ENCODE measurements at places on chromosomes 12 and 14.

DNA sequence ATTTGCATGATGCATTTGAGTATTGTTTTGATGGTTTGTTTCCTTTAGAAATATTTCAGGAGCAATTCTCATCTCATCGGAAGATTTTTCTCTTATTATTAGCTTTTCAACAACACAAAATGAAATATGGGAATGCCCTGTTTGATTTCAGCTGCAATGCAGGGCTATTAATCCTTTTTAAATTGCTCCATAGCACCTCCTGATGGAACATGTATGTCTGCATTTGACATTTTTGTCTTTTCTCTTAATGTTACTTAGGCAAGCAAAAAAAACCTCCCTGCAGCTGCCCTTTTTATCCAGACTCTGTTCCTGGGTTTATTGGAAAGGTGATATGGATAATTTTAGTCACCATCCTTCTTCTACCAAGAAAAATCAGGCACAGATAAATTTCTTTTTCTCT is 895.8 kb downstream of the RPS29 start:
- DNase-seq, result no peak

- no peak for DNase-seq
These were observed 87.8 kb upstream of the BTG1 start for GRCh38 chr12:92233346-92234015.

DNA sequence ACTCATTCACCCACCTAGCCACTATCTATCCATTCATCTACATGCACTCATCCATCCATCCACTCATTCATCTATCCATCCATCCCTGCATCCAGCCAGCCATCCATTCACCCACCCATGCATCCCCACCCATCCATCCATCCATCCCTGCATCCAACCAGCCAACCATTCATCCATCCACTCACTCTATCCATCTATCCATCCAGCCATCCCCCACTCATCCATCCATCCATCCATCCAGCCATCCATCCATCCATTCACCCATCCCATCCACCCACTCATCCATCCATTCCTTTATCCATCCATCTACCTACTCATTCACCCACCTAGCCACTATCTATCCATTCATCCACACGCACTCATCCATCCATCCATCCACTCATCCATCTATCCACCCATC is 73.1 kb downstream of the NOC4L start:
- DNase-seq, result no peak

DNA sequence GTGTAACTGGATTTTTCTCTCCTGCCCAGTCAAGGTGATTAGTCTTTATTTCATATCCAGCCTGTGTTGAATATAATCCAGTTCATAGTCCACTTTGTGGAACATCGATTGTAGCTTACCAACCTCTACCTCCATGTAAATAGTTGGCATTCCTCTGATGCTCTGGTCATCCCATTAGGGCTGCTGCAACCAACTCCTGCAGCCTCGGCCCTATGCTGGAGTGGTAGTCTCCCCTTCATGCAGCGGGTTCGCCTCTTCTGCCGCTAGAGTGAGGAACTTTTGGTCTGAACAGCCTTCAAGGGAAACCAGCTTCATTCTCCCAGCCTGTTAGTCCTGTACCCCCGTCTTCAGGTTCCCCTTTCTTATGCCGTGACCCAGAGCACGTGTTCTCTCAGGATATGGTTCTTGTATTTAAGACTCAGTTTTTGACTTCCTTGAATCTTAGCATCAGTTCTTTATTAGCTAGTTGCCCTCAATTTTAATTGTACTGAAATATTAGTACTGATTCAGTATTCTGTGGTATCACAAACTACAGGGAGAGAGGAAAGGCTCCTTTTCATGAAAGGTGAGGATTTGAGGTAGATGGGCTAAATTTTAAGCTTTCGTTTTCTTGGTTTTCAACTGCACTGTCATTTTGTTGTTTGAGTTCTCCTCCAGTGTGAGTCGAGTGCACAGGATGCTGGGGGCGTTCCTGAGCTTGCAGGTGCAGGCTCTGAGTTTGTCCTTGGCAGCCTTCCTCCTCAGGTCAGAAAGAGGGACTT is 33.2 kb downstream of the ZNF664 start:
- no peak for DNase-seq

DNA sequence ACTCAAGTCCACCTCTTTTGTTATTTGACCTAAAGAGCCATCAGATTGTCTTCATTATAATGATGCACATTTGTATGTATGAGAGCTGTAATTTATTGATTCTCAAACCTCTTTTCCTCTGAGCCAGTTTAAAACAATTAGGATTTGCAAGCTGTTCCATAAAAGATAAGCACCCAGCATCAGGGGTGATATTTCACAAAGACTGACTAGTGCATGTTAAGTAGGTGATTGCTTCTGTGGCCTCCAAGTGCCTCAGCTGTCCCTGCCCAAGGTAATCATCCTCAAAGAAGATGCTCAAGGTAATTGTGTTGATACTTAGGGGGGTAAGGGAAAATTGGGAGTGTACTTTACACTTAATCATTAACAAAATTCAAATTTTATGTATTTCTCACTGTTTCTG is 18.2 kb downstream of the CEP128 start:
- no peak for DNase-seq

DNA sequence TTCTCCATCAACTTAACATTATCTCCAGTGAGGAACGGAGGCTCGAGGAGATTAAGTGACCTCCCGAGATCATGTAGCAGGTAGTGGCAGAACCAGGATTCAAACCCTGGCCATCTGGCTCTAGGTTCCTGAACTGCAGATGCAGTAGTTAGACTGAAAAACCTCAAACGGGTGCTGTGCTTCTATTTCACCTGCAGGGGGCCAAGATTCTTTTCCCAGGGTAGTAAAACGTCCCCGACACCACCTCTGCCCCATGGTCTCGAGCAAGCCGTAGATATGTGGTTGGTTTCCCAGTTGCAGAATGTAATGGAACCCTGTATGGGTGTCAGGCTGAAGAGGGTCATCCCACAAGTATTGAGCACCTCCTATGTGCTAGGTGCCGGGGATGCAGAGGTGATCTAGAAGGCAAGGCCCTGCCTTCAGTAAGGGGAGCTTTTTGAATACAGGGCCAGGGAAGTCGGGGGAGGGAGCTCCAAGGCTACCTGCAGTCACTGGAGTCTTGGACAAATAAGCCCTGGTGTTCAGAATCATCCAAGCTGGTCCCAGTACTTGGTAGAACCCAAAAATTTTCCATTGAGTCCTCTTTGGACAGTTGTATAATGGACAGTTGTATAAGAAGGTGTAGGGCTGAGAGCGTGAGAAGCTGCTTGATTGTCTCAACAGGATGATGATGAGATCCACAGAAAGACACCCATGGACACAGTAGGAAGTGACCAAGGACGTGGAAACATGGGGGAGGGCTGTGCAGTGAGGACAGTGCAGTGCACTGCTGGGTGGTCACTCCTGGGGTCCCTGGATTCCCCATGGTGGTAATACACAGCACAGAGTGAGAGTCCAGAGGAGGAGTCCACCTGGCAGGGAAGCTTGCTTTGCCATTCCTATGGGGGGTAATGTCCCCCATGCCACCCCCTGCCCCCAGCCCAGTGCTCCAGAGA is 197.2 kb downstream of the CHST11 start:
- no peak for DNase-seq

DNA sequence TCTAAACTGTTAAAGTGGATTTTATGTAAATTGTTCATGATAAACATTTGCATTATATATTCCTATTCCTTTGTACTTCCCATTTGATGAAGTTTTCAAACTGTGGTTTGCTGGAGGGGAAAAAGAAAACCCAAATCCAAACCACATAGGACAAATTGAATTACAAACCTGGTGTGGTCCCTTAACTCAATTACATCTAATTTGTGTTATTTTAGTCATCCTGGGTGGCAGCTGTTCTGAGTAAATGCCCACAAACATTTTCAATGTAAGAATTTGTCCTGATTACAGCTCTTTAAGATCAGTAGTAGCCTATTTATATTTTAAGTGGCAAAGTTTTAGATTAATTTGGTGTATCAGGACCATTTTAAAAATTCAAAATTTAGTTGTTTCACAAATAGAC is 153.9 kb downstream of the RAD51B start:
- DNase-seq, result no peak

GRCh38 chr14:103517174-103517566 is 5.5 kb downstream of the CKB start:
- DNase-seq, result no peak

GRCh38 chr12:52464897-52465296 is 8.7 kb downstream of the KRT6C start:
- DNase-seq, result no peak

- DNase-seq, result no peak
These were observed 31.2 kb downstream of the TAS2R7 start for GRCh38 chr12:10771132-10771733.

DNA sequence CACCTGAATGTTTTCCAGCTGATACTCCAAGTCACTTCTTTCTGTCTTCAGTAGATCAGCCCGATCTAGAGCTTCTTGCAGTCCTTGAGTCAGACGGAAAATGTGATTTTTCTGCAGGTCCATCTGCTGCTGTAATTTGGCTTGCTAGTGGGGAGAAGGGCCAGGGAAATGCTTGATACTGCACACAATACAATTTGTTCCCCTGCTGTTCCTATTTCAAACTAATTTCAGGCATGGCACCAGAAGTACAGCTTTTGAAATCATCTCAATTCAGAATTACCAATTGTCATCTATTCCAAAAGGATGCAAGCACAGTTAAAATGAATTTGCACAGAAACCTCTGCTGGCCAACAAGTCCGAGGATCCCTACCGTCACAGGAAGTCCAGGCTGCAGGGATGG is 53.4 kb downstream of the PRKAB1 start:
- no peak for DNase-seq

DNA sequence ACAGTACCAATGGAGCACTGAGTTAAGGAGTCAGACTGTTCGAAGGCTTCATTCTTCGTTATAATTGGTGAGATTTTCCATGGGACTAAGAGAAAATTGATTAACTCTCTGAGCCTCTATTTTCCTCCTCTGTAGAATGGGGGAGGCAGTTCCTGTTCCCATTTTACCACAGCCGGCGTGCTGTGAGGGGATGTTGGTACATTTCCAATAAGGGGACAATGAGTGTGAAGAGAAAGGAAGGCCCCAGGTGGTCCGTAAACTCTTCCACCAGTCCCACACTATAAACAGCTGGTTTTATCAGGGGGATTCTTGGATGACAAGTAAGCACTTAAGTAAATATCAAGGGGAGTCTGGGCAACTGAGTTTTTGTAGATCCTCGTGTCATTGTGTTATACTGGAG is 109.9 kb downstream of the DAD1 start:
- no peak for DNase-seq

GRCh38 chr12:49750027-49750995 is 9.0 kb downstream of the TMBIM6 start:
- no peak for DNase-seq

DNA sequence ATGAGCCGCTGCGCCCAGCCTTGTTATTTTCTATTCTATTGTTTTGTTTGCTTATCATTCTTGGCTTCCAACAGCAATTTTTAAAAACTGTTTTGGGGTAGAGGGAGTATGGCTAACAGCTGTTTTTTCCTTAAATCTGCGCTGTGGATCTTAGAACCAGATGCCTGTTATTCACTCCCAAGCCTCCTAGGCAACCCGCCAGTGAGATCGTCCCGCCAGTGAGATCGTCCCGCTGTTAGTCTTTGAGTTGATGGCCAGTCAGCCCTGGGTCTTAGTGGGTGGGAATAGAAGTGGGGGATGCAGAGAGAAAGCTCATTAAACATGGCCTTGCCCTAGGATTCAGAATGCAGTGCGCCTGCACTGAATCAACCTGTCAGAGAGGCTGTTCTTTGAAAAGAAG is 67.3 kb upstream of the BICD1 start:
- no peak for DNase-seq

DNA sequence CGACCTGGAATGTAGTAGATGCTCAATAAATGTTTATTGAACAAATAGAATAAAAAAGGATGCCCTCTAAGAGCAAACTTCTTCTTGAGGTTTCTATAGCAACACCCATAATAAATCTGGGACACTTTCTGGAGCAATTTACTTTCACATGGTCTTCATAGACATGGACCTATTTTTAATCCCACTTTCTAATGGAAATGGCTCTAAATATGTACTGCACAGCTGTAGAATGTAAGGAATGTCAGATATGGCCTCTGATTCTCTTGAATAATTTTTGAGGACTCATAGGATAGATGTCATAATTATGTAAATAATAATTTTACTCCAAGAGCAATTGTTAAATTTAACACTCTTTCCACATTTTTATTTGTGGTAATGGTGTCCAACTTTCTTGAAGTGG is 133.5 kb upstream of the DAAM1 start:
- no peak for DNase-seq

- DNase-seq, result no peak
These were observed 21.7 kb downstream of the CBX5 start for GRCh38 chr12:54258201-54258681.

GRCh38 chr12:106226884-106227640 is 20.8 kb downstream of the CKAP4 start:
- DNase-seq, result no peak

DNA sequence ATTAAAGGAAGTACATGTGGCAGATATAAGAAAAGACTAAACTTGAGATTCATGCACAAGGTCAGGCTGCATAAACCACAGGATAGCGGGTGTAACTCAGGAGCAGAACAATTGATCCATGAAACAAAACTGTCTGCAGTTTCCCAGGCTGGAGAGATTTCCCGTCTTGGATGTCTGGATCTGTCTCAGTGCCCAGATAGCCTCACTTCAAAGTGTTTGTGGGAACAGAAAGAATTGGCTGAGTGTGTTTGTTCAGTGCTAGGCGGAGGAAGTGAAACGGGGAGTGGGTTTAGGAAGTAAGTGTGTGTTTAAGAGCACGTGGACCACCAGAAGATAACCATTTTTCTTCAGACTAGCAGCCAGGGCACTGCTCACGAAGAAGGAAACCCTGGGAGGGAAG is 1.4 kb upstream of the RNASE10 start:
- DNase-seq, result no peak

DNA sequence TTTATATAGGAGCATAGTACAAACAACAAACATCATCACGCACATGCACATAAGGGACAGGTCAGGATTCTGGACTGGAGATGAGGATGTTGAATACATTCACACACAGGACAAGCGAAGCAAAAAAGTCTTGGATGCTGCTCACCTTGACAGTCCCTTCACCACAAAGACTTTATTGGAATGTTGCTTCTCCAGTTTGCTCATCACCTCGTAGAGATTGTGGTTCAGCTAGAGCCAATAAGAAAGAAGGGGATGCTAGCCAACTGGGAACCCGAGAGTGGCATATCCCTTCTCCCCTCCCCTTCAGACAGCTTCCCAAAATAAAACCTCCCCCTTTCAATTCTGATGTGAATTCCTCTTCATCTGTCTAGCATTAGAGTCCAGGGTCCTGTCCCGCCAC is 25.4 kb upstream of the SMAGP start:
- DNase-seq, result no peak

DNA sequence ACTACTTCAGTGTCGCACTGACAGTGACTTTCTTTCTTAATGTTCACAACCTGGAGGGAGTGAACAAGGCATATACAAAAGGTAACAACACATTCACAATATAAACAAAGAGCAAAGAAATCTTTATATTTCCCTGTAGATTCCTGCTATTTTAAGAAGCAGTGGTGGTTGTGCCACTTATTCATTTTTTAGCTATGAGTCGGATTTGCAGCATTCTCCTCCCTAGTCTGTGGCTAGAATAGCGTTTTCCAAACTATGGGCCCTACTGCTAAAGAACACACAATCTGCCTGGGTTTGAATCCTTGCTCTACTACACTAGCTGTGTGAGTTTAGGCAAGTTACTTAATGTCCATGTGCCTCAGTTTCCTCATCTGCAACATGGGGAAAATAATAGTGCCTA is 18.6 kb upstream of the MDM1 start:
- DNase-seq, result no peak

Data from stimulated activated CD4-positive, alpha-beta T cell treated with anti-CD3 and anti-CD28 coated beads, Interleukin-4, amount 100 ng/mL, for 48 hours (primary cell).